ENCODE measurements at places on chromosomes 1 and 21.
A peak's percentile ranks its signal among the peaks of the same experiment; 100 is the strongest.

DNA sequence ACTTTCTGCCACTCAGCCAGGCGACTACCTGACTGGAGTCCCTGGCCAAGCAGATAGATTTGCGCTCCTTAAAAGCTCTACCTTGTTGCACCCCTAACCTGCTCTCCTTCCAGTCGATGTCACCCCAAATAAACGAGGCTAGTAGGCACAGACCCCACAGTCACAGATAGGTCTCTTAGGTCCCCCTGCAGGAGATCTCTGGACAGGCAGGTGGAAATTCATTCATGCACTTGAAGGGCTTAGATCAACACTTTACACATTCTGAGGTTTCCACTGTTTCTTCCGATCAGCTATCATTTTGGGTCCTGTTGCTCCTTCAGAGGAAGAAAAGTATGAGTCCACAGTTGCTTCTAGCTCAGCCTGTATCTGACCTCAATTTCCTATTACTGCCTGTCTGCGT is 272.6 kb upstream of the FMN2 start:
- DNase-seq, result no peak

- peak; percentile 31 for DNase-seq
Observed at GRCh38 chr1:71047635-71048607, at the start of gene PTGER3. PTGER3 (minus strand) TSS chr1:71047816; CDS start chr1:71047577, 239 bp downstream.

- DNase-seq, result no peak
Observed at GRCh38 chr21:19501115-19501514, 1097.5 kb upstream of the TMPRSS15 start.

DNA sequence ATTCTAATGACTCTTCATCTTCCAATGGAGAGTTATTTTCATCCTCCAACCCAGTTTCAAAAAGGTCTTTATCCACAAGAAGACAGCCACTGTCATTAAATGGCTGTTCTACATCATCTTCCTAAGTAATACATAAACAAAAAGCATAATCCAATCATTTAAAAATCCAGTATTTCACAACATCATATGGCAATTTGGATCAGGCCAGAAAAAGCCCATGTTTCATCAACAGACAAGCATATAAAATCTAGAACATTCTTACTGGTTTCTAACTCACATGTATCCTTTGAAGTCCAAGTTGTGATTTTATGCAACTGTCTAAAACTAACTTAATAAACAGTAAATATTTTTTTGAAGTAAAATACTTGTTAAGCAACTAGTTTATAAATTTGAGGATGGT is 6.6 kb downstream of the CLSPN start:
- no peak for DNase-seq

Measured in T-helper 9 cell (primary cell).